Astrocyte (in vitro differentiated cells and primary cell): ENCODE measurements at places on chromosomes 16 and 17. TPM values are rescaled to one million over a fixed set of nuclear protein-coding genes. Genes with fewer than 3 reads are reported as not detected.

DNASE1L2 gene
- total RNA-seq, result 1.2 and 1.3 TPM in 2 replicates

SLC5A10 gene
- 0.14 TPM in 1 of 2 replicates, not detected in the other for total RNA-seq

CMTM2 gene
- total RNA-seq, result not detected in 2 replicates

DNA sequence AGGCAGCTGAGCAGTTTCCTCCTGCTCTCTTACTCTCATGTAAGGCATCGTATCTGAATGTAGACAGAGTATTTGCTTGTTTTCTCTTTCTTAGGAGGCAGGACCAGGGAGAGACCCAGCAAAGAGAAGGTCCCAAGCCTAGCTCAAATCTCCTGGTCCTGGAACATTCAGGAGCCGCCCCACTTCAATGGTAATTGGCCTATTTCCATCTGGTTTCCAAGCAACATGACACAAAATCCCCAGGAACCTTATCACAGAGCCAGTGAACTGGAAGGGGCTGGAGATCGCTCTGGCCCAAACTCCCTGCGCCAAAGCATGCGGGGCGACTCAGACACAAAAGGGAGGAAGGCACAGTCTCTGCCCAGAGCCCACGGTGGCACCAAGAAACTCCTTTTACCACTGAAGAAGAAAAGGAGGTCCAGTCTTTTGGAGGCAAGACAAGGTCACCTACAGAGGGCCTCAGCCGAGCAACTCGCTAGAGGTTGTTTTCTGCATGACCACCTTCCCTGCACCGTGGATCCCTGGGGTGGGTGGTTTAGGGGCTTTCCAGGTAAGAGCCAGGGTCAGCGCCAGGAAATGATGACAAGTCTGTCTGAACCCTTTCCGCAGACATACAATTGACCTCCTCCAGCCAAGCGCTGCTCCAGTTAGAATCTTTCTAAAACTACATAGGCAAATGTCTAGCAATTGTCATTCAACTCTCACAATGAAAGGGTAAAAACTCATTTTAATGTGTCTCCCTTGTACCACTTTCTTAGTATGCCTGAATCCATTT lies 394.7 kb downstream of the SOX9 start:
- DNase-seq, result peak; percentile 82

DNA sequence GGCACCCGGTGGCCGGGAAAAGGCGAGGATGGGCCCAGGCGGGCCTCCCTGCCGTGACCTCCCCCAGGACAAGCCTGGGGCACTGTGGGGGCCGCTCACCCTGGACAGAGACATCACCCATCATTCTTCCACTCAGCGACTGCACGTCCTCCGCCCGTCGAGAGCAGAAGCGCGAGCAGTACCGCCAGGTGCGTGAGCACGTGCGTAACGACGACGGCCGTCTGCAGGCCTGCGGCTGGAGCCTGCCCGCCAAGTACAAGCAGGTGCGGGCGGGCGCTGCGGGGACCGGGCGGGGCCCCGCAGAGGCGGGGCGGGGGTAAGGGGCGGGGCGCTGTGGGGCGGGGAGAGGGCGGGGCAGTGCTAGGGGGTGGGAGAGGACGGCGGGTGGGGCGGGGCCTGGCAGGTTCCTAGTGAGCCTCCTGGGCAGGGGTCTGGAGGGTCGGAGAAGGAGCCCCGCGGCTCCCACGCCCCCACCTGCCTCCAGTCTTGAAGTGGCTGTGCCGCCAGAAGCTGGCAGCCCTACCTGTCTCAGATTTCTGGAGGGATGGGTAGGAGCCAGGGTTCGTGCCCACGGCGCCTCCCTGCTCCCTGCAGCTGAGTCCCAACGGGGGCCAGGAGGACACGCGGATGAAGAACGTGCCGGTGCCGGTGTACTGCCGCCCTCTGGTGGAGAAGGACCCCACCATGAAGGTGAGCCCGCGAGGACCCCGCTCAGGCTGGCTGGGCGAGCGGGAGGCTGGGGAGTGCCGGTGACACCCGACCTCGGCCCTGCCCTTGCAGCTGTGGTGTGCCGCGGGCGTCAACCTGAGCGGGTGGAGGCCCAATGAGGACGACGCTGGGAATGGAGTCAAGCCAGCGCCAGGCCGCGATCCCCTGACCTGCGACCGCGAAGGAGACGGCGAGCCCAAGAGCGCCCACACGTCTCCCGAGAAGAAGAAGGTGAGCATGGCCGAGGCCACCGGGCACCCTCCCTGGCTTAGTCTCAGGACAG lies 7.5 kb downstream of the NME3 start:
- no peak for DNase-seq

DNA sequence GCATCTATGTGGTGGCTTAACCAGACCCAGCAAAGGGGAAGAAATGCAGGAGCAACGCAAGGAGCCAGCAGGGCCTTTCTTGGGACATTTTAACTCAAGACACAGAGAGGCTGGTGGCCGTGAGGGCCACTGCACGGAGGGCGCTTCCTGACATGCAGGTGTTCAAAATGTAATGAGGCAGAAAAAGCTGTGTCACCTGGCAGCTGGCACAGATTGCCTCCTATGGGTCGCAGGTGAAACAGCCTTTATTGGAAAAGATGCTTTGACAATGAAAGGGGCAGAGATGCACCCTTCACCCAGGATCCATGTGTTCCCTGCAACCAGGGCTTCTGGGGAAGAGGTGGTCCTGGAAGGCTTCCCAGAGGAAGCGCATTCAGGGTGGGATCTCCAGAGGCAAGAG lies 219.3 kb downstream of the XYLT1 start:
- DNase-seq, result no peak

DNA sequence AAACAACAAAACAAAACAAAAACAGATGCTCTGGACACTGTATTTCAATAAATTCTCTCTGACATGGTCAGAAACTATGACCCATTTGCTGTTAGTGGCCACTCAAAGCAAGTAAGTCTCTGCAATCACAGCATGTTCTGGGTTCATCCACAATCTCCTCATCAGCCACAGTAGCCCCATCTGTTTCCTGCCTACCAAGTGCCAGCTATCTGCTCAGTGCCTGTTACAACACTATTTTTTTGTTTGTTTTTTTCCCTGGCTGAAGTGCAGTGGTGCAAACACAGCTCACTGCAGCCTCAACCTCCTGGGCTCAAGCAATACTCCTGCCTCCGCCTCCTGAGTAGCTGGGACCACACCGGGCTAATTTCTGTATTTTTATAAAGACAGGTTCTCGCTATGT lies 137.9 kb downstream of the SOX9 start:
- no peak for DNase-seq

KRT28 gene
- not detected in 2 replicates for total RNA-seq

BCAR1 gene
- 241 and 296 TPM in 2 replicates for total RNA-seq

- DNase-seq, result peak; percentile 91
These were observed 18.4 kb upstream of the MRPS23 start for GRCh38 chr17:57868007-57868909.

GP1BA gene
- total RNA-seq, result 0.09 TPM in 1 of 2 replicates, not detected in the other

DNA sequence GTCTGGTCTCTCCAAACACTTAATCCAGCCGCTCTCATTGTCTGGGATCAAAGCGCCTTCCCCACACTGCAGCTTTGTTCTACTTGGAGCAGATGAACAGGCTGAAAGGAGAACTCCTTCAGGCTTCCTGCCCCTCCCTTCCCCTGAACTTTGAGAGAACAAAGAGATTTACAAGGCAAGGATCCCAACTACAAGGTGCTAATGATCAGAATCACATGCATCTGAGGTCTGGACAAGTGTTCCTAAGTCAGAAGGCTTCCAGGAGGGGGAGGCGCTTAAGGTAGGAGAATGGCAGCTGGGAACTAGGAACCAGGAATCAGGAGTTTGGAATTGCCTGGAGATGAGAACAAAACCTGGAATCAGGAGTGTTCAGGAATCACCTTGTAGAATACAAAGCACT lies 606.3 kb upstream of the CDH11 start:
- peak; percentile 6 for DNase-seq

GRCh38 chr16:29126057-29126494 lies 141.2 kb downstream of the LAT start:
- no peak for DNase-seq

DNA sequence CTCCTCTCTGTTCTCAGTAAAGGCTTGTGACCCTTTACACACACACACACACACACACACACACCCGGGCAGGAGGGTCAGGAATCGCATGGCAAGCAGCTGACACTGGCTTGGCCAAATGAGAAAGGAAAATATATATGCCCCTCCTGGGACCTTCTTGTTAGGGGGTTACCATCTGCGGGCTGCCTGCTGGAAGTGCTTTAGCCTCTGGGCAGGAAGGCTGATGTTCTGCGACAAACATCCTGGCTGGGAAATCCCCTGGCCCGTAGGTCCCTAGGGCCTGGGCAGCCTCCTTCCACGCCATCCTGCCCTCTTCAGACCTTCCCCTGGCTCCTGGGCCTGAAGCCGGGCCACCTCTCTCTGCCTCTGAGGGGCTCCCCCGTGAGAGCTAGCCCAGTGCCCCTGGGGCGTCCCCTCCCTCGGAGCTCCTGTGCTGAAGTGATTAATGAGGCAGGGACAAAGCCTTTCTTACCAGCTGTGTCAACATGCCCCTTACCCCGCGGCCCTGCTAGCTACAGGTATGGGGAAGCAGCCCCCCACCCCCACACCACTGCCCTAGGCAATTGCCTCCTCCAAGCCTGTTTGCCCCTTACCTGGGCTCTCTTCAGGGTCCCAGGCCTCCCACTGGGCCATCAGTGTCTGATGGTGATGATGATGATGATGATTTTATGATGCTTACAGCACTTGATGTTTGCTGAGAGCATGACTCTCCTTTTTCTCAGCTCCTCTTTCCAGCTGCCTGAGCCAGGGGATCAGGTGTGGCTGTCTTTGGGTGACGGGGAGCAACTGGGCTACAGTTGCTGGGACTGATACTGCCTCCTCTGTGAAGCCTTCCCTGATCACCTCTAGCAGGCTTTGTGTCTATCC lies 32.8 kb upstream of the ETV4 start:
- DNase-seq, result peak; percentile 62

CSF3 gene
- not detected in 2 replicates for total RNA-seq

RAC3 gene
- total RNA-seq, result 40.5 and 41.3 TPM in 2 replicates

DNA sequence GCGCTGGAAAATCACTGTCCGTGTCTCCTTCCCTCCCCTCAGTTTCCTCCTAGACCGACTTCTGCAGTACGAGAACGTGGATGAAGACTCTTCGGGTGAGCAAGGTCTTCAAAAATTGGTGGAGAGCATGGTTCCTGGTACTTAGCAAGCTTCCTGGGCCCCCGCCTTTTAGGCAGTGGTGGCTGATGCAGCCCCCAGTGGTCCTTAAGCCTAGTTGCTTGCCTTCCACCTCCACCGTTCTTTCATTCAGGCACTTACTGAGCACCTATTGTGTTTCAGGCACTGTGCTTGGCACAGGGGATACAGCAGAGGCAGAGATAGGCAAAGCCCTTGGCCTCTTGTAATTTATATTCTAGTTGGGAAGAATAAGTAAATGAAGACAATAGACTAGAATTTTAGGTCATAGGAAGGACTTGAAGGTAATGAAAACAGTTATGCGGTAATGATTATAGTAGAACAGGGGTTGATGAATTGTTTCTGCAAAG lies 767 bp downstream of the INO80E start:
- DNase-seq, result no peak

GRCh38 chr16:55189682-55190636 lies 134.0 kb upstream of the IRX6 start:
- DNase-seq, result no peak

- peak; percentile 70 for DNase-seq
These were observed 129.4 kb downstream of the TANGO6 start for GRCh38 chr16:68972720-68973119.

GRCh38 chr16:79600638-79601091 lies at the start of gene MAF:
TSS of gene MAF (minus strand) at chr16:79600737. CDS start at chr16:79599902, 835 bp downstream.
- peak; percentile 78 for DNase-seq

- peak; percentile 43 for DNase-seq
These were observed 5.5 kb upstream of the KIF22 start for GRCh38 chr16:29784901-29785500.

CANT1 gene
- 71.3 and 72.1 TPM in 2 replicates for total RNA-seq

GRCh38 chr16:62717026-62717425 lies 680.8 kb upstream of the CDH8 start:
- no peak for DNase-seq

PRKCB gene
- total RNA-seq, result 2.1 and 2.5 TPM in 2 replicates

HSD17B1 gene
- 1.5 and 1.7 TPM in 2 replicates for total RNA-seq

DNA sequence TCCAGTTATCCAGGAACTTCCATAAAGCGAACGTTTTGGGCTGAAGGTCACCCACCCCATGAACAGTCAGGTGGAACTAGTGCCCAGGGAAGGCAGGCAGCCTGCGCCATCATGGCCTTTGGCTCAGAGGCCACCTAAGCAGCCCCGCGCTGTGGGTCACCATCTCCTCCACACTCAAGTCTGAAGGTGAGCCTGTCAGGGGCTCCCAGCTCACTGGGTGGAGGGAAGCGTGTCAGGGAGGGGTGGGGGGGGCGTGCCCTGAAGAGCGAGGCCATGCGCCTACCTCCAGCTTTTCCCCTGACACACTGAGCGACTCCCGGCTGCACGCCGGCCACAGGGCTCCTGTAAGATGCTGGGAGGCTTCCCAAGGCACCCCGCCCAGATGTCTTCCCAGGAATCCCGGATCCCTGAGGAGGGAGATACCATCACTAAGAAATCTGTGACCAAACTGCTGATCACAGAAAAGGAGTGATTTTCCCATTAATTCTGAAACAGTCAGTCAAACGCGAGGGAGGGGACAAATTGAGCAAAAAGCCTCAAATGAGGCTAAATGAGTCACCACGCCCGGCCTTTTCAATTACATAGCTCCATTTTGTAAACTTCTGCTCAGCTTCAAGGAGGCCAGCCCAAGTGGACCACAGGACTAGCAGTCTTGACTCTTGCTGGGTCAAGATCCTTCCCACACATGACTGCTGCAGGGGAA lies 26.5 kb upstream of the SLC25A19 start:
- DNase-seq, result peak; percentile 59

PIK3R5 gene
- 0.30 TPM in 1 of 2 replicates, not detected in the other for total RNA-seq

DNA sequence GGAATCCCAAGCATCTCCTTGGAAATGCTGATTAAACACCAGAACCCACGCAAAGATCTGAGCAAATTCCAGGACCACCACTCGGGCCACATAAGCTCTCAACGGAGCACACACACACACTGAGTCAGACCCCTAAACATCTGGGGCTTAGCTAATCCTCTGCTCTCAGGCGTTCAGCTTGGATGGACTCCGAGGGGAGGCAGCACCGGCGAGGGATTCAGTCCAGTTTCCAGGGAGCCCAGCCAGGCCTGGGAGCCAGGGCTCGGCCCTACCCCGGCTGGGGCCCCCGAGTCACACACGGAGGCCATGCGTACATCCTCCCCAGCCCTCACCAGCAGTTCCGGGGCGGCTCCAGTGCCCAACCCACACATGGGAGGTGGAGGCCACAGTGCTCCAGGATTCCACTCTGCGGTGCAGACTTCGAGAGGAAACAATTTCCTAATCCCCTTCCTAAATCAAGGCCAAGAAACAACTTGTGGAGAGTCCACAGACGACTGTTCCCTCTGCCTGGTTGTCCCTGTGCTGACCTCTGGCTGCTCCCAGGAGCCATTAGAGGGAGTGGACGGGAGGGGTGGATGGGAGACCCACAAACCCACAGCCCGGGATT lies 70.5 kb downstream of the GAS7 start:
- DNase-seq, result peak; percentile 93

- DNase-seq, result no peak
These were observed 2.4 kb upstream of the PRR15L start for GRCh38 chr17:47959825-47960655.

ABI3 gene
- total RNA-seq, result 0.31 and 0.77 TPM in 2 replicates

GRCh38 chr16:19175492-19176262 lies 7.6 kb downstream of the SYT17 start:
- DNase-seq, result no peak

BCO1 gene
- total RNA-seq, result not detected in 2 replicates
